ENCODE measurements at places on chromosomes 16 and 17.

DNA sequence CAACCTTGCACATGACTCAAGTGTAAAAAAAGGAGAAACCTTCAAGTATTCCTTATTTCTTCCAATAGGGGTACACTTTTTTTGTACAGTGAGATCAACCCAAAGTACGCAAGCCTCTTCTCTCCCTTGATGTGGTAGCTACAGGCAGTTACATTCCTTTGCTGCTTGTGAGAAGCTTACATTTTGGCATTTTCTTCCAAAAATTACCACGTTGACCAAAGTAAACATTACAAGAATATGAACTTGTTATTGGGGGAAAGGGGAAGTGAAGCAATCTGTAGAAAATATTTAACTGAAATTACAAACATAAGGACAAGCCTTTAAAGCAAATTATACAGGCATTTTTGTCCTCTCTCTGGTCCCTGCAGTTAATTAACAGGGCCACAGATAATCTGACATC, 97.0 kb upstream of the TOB1 start:
- DNase-seq = no peak

DNA sequence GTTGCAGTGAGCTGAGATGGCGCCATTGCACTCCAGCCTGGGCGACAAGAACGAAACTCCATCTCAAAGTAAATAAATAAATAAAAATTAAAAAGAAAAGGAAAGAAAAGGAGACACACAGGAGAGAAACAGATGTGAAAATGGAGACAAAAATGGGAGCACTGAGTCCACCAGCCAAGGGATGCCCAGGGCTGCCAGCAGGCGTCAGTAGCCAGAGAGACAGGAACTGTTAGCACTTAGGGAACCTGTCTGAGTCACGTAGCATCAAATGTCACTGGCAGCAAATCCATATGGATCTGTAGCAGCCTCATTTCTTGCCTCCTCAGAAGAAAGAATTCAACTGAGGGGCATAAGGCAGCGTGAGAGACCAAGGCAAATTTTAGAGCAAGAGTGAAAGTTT, 79.7 kb downstream of the CYLD start:
- no peak for DNase-seq

DNA sequence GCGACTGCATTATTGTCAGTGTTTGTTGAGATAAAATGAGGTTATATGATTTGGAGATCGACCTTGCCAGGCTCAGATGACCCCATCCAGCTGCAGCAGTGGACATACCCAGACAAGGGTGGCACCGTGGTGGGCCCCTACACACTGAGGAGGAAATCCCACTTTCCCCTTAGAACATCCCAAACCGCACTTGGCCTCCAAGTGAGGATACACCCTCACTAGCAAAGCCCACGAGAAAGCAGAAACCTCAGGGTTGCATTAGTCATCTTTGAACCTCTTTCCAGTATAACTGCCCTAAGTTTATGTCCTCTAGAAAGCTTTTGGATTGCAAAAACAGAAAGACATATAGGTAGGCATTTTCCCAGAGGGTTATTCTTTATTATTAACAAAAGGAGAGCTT, 101.5 kb downstream of the CLEC16A start:
- no peak for DNase-seq

- DNase-seq = no peak
These were observed 1.5 kb downstream of the SLC35G3 start for GRCh38 chr17:35192708-35193107.

DNA sequence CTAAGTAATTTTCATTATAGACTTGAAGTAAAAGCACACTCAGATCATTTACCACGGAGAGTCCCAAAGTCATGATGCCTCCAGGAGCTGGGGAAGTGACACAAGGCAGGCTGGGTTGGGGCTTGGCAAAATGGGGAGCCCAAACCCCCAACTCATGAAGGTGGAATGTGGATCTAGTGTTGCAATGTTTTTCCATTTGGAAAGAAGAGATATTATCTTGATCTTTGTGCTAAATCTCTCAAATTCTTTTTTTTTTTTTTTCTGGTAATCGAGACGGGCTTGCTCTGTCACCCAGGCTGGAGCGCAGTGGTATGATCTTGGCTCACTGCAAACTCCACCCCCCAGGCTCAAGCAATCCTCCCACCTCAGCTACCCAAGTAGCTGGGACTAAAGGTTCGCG, 7.5 kb upstream of the KCNG4 start:
- DNase-seq = no peak

- DNase-seq = no peak
These were observed 217.7 kb downstream of the CCDC182 start for GRCh38 chr17:57527221-57528057.

DNA sequence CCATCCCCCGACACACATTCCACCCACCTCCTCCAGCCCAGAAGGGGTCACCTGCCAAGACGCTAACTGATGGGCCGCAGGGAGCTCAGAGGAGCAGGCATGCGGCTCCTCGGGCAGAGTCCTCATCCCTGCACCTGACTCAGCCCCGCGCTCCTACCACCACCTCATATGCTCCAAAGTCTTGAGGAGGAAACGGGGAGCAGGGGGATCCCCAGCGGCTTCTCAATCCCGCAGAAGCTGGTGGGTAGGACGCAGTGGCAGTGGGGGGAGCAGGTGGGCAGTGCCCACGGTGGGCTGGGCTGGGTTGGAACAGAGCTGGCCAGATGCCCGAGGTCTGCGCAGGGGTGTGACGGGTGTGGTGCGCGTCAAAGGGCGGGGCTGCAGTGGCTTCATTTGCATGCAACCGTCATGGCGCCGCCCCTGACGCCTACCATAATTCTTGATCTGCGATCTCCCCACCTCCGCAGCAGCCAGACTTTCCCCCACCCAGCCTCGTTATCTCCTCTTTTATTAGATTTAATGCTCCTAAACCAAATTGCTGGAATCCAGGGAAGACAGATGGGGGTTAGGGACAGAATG, 39.0 kb upstream of the EMP2 start:
- no peak for DNase-seq

- DNase-seq = no peak
These were observed 38.8 kb upstream of the ENPP7 start for GRCh38 chr17:79691931-79692330.

DNA sequence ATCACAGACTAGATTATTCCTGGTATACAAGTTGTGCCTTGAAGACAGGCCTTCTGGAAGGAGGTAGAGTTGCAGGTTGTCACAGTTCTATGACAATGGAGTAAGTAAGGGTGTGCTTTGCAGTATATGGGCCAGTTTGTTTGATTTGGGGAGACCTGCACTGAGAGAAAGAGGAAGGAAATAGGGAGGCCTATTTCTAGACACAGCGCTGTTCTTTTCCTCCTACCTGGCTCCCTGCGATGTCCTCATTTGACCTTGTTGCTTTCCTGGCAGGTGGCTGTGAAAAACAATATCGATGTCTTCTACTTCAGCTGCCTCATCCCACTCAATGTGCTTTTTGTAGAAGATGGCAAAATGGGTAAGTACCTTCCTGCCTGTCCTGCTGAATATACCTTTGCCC, 22.5 kb upstream of the RASL10B start:
- no peak for DNase-seq

GRCh38 chr16:85306793-85307551, 194.7 kb upstream of the CIBAR2 start:
- no peak for DNase-seq

- no peak for DNase-seq
These were observed 860.4 kb upstream of the SOX9 start for GRCh38 chr17:71260366-71260940.

DNA sequence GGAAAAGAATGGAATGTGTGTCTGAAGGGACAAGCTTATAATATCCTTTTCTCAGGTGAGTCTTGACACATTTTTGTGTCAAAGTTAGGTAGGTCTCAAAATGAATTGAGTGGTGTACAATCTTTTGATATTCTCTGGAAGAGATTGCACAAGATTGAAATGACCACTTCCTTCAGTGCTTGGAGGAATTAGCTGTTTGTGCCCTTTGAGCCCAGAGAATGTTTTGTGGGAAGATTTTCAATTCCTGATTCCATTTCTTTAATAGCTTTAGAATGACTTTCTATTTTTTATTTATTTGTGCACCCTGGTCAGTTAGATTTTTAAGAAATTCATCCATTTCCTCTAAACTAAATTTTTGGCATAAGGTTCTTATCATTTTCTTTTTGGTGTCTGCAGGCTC, 1.6 kb upstream of the CCL13 start:
- no peak for DNase-seq

- no peak for DNase-seq
These were observed 4.9 kb downstream of the TEX14 start for GRCh38 chr17:58686980-58687379.

- no peak for DNase-seq
These were observed 3.2 kb downstream of the HS3ST3A1 start for GRCh38 chr17:13598353-13599167.

GRCh38 chr16:25223964-25224363, 7.2 kb downstream of the AQP8 start:
- no peak for DNase-seq

Measured in NCI-H748 treated with DMSO at 0.1 percent for 48 hours (cell line).